ENCODE measurements at places on chromosomes 11 and 22. TPM values are rescaled to one million over a fixed set of nuclear protein-coding genes. Genes with fewer than 3 reads are reported as not detected.

The ELMOD1 gene
- 0.33 TPM for total RNA-seq

The FAM111B gene
- total RNA-seq: 7.5 TPM

The ARHGAP20 gene
- 0.02 TPM for total RNA-seq

The OR4P4 gene
- total RNA-seq: not detected

The F2 gene
- 3.2 TPM for total RNA-seq

The LINC01488 gene
- total RNA-seq: 0.05 TPM

The HBG2 gene
- not detected for total RNA-seq

The ACAD8 gene
- total RNA-seq: 9.2 TPM

The XKR3 gene
- total RNA-seq: not detected

The ZP1 gene
- total RNA-seq: 0.09 TPM

Measured in A549 treated with CORT108297 at 1 μM for 4 hours (cell line).